H1 (cell line): ENCODE measurements at places on chromosomes 3 and 15.

DNA sequence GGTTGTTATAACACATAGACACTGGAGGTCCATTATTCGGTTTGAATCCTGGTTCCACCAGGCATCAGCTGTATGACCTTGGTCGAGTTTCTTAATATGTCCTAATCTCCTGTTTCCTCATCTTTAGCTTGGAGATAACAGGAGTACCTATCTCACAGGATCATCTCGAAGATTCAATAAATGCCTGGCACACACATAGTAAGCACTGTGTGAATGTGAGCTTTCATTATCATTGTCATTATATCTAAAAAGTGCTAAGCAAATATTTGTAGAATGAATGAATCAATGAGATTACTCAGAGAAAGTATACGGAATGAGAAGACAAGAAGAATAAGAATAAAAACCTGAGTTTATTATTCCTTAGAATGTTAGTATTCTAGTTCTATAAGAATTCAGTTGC, 227.4 kb upstream of the CFAP20DC start:
- DNase-seq, result no peak
- no peak overlapping the region for H3K4me3 ChIP-seq
- no peaks in the 10 kb centered on the region for H3K27me3 ChIP-seq
- no peak overlapping the region for H3K27ac ChIP-seq
- H3K4me1 ChIP-seq, result no peaks in the 10 kb centered on the region

DNA sequence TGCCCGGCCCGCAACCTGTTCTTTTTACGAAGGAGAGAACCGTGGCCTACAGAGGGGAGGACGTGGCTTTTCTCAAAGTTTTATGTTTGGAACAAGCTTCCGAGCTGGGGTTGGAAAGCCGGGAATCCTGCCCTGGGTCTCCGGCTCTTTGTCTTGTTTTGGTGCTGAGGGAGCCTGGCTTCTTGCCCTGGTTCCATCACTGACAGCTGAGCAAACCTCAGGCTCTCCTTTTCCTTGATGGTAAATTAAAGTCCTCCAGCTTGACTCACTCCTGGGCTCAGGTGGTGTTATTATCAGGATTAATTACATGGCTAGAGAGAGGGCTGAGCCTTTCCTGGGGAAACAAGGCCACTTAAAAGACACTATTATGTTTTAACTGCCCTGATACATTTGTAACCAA, 289.5 kb upstream of the RGMA start:
- H3K4me3 ChIP-seq, result no peak overlapping the region
- DNase-seq, result no peak
- no peak overlapping the region for H3K27ac ChIP-seq
- no peaks in the 10 kb centered on the region for H3K27me3 ChIP-seq
- no peaks in the 10 kb centered on the region for H3K36me3 ChIP-seq

GRCh38 chr3:133490468-133491351, 82.8 kb upstream of the CDV3 start:
- no peak overlapping the region for H3K4me3 ChIP-seq
- H3K36me3 ChIP-seq, result no peaks in the 10 kb centered on the region
- no peak overlapping the region for H3K27ac ChIP-seq
- H3K27me3 ChIP-seq, result no peaks in the 10 kb centered on the region
- peaks cover 9% of the 10 kb centered on the region for H3K4me1 ChIP-seq
- no peak for DNase-seq

DNA sequence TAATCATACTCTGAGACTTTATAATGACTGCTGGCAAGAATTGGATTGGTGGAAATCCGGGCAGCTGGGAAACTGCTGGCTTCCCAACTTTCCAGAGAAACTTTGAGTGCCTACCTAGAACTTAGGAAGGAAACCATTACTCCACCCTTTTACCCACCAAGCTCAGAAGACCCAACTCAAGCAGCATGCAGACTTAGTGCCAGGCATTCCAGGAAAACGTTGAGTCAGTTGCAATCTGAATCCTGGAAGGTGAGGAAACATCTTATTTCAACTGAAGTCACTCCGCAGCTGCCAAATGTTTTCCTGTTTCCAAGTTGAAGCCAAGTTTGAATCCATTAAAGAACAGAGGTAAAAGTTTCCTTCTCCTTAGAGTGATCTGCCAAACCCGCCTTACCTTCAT, 126.5 kb downstream of the ZNF385D start:
- no peak for DNase-seq
- no peaks in the 10 kb centered on the region for H3K36me3 ChIP-seq
- no peak overlapping the region for H3K4me3 ChIP-seq
- H3K27me3 ChIP-seq, result no peaks in the 10 kb centered on the region
- no peaks in the 10 kb centered on the region for H3K4me1 ChIP-seq

GRCh38 chr3:108158251-108158650, 64.0 kb downstream of the IFT57 start:
- no peak overlapping the region for H3K4me3 ChIP-seq
- H3K36me3 ChIP-seq, result no peaks in the 10 kb centered on the region
- no peaks in the 10 kb centered on the region for H3K27me3 ChIP-seq
- H3K27ac ChIP-seq, result no peak overlapping the region
- no peak for DNase-seq

DNA sequence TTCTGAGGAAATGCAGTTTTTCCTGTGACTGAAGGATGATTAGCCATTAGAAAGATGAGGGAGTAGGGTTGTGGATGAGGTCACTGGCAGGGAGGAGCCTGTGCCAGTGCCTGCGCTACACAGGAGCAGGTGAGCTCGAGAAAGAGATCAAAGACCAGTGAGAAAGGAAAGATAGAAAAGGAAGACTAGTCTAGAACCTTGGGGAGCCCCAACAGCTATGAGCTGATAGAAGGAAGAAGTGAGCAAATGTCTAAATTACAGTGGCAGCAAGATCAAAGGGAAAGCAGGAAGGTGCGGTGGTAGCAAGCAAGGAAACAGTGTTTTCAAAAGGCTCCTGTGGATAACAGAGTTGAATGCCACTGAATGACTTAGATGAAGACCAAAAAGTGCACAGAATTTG, 39.6 kb downstream of the LNP1 start:
- no peak overlapping the region for H3K4me3 ChIP-seq
- no peak for DNase-seq
- H3K27ac ChIP-seq, result no peak overlapping the region
- no peaks in the 10 kb centered on the region for H3K4me1 ChIP-seq

- H3K4me3 ChIP-seq, result no peak overlapping the region
- DNase-seq, result no peak
- H3K27ac ChIP-seq, result no peak overlapping the region
Observed at GRCh38 chr3:169857811-169858210, 11.9 kb downstream of the LRRC31 start.

- H3K27ac ChIP-seq, result no peak overlapping the region
- no peaks in the 10 kb centered on the region for H3K36me3 ChIP-seq
- no peak for DNase-seq
- H3K4me3 ChIP-seq, result no peak overlapping the region
- no peaks in the 10 kb centered on the region for H3K4me1 ChIP-seq
Observed at GRCh38 chr3:112763258-112763657, 83.4 kb downstream of the CD200R1L start.

- no peak overlapping the region for H3K27ac ChIP-seq
- no peaks in the 10 kb centered on the region for H3K27me3 ChIP-seq
- no peak overlapping the region for H3K4me3 ChIP-seq
- no peaks in the 10 kb centered on the region for H3K4me1 ChIP-seq
- no peaks in the 10 kb centered on the region for H3K36me3 ChIP-seq
- no peak for DNase-seq
Observed at GRCh38 chr15:49507261-49507660, 84.2 kb downstream of the FGF7 start.

- H3K4me1 ChIP-seq, result no peaks in the 10 kb centered on the region
- H3K4me3 ChIP-seq, result no peak overlapping the region
- no peaks in the 10 kb centered on the region for H3K27me3 ChIP-seq
Observed at GRCh38 chr3:4845882-4846281, 133.4 kb upstream of the BHLHE40 start.

- H3K27me3 ChIP-seq, result no peaks in the 10 kb centered on the region
- no peak overlapping the region for H3K4me3 ChIP-seq
- H3K27ac ChIP-seq, result no peak overlapping the region
Observed at GRCh38 chr3:116164039-116164438, 281.2 kb downstream of the LSAMP start.
